Fibroblast of skin of left quadriceps (primary cell): ENCODE measurements at places on chromosomes 7 and 10.

GRCh38 chr7:23211589-23211988 lies 29.7 kb downstream of the NUP42 start:
- no peak for DNase-seq

GRCh38 chr7:138961159-138961558 lies 20.0 kb downstream of the KIAA1549 start:
- DNase-seq: no peak

GRCh38 chr10:82821043-82821442 lies 946.0 kb downstream of the NRG3 start:
- DNase-seq: no peak

- no peak for DNase-seq
These were observed 66.9 kb downstream of the GLRX3 start for GRCh38 chr10:130202984-130203621.

GRCh38 chr10:122348512-122348911 lies 26.0 kb upstream of the PLEKHA1 start:
- no peak for DNase-seq

GRCh38 chr10:22997096-22997495 lies 69.2 kb downstream of the ARMC3 start:
- DNase-seq: no peak

DNA sequence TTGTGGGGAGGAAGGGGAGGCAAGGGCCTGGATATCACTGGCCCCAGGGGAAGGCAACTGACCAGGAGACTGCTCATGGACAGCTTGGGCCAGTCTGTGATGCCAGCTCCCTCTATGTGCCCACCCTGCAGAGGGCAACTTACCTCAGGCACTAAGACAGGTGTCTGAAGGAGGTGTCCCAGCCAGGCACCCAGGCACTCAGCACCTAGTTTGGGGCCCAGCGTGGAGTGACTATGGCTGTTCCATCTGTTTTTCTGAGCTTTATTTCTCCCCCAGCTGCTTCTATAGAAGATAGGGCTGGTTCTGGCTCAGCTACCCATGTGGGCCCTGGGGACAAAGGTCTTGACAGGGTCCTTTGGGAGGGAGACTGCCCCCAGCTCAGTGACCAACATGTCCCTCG lies 150.6 kb upstream of the PCBD1 start:
- no peak for DNase-seq

GRCh38 chr7:64686493-64687184 lies 20.7 kb downstream of the ZNF107 start:
- DNase-seq: no peak

- DNase-seq: no peak
These were observed 11.8 kb downstream of the UBN2 start for GRCh38 chr7:139242741-139243281.

DNA sequence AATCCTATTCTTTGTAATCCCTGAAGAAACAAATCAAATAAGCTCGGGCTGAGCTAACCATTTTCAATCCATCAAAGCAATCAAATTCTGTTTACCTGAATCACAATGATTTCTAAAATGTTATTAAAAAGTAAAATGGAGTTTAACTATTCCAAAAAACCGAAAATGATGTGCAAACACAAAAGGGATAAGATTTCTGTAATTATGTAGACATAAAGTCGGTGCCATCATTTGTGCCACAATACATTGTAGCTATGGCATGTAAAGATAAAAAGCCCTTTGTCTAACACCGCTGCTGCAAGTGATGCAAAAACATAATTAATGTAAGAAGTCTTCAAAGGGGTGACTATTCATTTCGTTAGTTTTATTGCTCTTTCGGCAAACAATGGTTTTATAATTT lies 125.1 kb upstream of the FAM204A start:
- DNase-seq: no peak

GRCh38 chr7:159108941-159109652 lies 35.6 kb downstream of the VIPR2 start:
- DNase-seq: no peak

DNA sequence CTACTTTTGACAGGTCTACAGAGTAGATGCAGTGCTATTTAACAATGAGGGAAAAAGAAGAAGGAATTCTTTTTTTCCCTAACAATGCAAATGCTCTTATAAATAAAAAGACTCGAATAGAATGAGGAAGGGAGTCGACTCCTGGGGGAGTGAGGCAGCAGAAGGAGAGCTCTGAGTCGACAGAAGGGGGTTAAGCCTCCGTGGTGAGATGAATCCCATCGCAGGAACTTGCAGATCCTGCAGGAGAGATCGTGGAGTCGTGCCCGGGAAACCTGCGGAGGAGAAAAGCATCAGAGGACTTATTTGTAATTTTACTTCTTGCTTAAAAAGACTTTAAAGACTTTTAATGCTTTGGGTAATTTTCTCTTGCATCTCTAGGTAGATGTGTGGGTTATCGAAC lies 17.4 kb downstream of the ITIH2 start:
- no peak for DNase-seq

GRCh38 chr7:127803626-127804025 lies 151.6 kb downstream of the SND1 start:
- no peak for DNase-seq

GRCh38 chr10:32950591-32951108 lies 7.4 kb downstream of the ITGB1 start:
- no peak for DNase-seq

DNA sequence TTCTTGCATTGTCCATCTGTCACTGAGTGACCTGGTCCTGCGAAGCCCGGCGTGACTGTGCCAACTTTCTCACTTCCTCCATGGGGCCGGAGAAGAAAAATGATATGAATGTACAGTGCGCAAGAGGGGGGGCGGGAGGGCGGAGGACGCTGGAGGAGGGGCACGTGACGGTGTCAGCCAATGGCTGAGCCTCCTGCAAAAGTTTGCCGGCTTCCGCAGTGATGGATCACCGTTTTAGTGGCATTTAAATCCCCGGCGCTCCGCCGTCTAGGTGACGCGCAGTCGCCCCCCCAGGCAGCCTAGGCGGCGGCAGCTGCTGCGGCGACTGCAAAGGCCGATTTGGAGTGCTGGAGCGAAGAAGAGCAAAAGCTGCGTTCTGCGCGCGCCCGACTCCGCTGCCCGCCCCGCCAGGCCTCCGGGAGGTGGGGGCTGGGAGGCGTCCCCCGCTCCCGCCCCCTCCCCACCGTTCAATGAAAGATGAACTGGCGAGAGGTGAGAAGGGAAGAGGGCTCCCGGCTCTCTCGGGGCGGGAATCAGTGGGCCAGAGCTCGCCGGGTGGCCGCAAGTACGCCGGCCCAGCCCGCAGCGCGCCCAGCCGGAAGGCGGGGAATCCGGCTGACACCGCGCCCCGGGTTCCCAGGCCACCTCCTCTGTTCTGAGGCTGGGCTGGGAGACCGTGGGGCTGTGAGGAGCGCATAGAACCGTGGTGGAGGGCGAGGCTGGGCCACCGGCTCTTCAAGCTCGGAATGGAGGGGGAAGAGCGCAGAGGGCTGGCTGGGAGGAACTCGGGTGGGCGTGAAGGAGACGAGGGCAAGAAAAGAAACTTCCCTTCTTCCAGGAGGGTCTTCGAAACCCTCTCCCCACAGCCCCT lies at the start of gene HOXA1:
TSS of gene HOXA1 (minus strand) at position 104 of the 871 bp plus-strand sequence. CDS start at position 16, 88 bp downstream.
- peak; percentile 66 for DNase-seq

DNA sequence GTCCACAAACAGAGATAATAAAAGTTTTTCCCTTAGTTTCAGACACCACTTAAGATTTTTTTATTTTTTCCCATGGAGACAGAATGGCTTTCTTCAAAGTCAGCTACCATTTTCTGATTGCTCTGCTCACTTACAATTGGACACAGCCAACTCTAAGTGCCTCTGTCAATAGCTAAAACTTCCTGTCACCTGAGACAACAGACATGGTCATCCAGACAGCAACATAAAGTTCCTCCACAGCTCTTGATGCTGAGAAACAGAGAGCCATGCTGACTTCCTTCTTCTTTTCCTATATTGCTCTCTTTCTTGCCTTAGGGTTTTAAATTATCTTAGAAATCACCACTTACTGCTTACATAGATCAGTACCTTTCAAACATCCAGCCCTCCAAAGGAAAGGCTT lies 12.0 kb downstream of the ZNF800 start:
- no peak for DNase-seq

- no peak for DNase-seq
These were observed 184.5 kb downstream of the ADK start for GRCh38 chr10:74335501-74335900.

- peak; percentile 38 for DNase-seq
These were observed 30.3 kb upstream of the TCF7L2 start for GRCh38 chr10:112919721-112920120.

DNA sequence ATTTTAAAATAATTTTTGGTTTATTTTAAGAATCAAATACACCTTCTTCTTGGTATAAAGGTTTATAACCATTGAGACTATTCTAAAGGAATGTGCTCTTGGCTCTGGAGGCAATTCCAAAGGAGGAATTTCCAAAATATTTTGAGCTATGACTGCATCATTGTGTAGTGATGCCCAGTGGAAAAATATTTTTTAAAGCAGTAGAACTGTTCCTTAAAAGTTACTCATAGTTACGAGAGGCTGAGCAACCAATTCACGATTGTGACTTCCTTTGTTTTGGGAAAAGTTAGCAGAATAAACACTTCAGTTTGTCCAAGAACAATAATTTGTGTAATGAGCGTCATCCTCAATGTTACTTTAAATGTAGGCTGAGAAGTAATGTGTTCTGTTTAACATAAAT lies 233.6 kb downstream of the BAMBI start:
- peak; percentile 19 for DNase-seq

- DNase-seq: no peak
These were observed 68.8 kb upstream of the TMEM140 start for GRCh38 chr7:135079068-135079467.

GRCh38 chr10:36739884-36740445 lies 385.4 kb upstream of the ANKRD30A start:
- no peak for DNase-seq

GRCh38 chr7:11760372-11760771 lies 71.6 kb downstream of the THSD7A start:
- DNase-seq: peak; percentile 45

GRCh38 chr10:26938578-26938977 lies 77.8 kb upstream of the ABI1 start:
- no peak for DNase-seq

- DNase-seq: no peak
These were observed 16.3 kb downstream of the AKR1B1 start for GRCh38 chr7:134442441-134443220.

DNA sequence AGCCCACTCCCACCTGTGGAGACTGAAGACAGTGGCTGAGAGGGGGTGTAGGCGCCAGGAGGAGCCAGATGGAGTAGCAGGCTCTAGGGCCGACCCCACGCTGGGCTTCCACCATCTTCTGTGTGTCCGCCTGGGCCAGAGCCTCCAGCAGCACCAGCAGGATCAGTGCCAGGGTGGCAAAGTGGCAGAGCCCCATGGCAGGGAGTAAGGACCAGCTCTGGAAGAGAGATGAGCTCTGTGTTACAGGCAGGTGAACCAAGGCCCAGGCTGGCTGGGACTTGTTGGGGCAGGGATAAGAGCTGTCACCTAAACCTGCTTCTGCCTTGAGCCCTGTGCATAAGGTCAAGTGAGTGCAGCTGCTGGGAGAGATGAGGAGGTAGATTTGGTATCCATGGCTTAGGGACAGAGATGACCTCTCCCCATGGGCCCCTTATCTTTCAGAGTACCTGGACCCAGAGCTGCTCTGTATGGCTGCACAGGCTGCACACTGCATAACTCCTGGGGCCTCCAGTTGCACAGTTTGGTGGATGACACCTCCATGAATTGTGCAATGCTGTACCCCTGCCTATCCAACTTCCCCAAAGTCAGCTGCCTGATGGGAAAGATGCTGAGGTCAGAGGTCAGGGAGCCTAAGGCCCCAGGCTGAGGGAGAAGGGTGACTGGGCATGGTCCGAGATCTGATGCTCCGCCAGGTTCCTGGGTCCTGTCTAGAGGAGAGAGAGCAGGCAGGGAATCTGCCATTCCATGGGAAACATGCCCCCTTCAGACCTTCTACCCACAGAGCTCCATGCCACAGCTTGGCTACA lies 7.4 kb upstream of the SAMD8 start:
- no peak for DNase-seq

DNA sequence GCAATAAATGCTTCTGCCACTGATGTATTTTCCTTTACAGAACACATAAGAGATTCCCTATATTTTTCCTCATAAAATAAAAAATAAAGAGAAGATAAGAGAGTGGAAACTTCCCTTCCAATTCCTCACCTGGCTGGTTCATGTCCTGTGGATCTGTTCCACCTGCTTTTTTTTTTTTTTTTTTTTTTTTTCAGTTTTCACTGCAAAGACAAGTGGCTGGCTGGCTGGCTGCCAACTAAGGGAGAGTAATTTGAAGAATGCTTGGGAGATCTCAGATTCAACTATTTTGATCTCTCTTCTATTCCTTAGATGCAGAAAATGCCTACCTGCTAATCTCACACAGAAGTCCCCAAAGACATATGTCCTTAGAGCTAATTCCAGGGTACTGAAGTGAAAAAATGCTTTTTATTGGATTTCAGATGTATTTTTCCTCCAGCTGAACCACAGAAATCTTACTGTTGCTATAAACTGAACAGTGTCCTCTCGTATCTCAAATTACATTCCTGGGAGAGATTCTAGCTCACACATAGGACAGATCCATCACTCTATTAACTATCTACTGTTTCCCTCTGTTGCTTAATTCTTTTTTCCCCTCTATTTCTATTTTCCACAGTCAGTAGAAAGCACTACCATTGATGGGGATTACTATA lies 120.8 kb downstream of the NRCAM start:
- DNase-seq: no peak

DNA sequence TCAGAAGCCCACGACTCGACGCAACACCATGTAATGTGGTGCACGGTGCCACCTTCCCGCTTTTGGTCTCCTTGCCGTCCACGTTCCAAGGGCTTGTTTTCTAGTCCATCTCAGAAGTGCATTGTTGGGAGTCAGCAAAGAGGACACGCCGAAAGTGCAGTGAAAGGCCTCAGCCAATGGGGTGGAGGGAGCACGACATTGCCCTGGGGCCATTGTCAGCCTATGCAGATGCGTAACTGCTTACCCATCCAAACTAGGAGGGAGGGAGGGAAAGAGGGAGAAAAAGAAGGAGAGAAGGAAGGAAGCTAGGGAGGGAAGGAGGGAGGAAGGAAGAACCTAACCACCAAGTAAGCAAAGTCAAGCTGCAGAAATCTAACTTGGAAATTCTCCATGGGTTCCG lies 202.4 kb downstream of the CCDC3 start:
- DNase-seq: no peak

DNA sequence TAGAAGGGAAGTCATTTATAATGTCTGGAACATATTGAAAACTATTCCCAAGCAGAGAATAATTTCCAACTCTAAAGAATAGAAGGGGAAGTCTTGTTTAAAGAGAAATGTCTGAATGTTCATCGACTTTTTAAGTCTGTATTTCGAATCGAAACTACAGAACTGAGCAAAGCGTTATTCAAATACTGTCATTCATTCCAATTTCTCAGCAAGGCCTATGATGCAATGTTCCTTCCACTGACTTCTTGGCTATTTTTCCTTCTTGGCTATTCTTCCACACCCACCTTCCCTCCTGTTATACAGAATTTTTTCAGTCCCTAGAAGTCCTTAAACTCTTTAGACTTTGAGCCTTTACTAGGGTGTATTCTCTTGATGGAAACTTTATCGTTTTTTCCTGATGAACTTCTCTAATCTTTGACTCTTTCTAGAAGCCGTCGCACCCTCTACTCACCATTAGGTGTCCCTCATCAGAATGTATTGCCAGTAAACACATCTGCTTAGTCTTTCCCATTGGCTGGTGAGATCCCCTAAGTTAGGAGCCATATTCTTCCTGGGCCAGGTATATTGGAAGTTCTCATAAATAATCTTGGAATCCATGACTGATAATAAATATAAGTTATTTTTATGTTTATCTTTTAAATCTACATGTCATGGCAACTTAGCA lies 235.7 kb upstream of the CCDC6 start:
- DNase-seq: no peak

GRCh38 chr10:19952224-19953010 lies 136.2 kb downstream of the PLXDC2 start:
- DNase-seq: no peak

- DNase-seq: no peak
These were observed 98.7 kb downstream of the EBF3 start for GRCh38 chr10:129865413-129865812.
